Caco-2 (cell line): ENCODE measurements at places on chromosomes 7 and 10. TPM values are rescaled to one million over a fixed set of nuclear protein-coding genes. Genes with fewer than 3 reads are reported as not detected.

Gene TFEC
- 38.3 and 45.1 TPM in 2 replicates for total RNA-seq

Gene PNLIPRP3
- total RNA-seq: not detected in 2 replicates

Gene EBLN1
- total RNA-seq: not detected in 2 replicates

GRCh38 chr10:96764425-96765060 is 44.2 kb upstream of the PIK3AP1 start:
- DNase-seq: no peak

DNA sequence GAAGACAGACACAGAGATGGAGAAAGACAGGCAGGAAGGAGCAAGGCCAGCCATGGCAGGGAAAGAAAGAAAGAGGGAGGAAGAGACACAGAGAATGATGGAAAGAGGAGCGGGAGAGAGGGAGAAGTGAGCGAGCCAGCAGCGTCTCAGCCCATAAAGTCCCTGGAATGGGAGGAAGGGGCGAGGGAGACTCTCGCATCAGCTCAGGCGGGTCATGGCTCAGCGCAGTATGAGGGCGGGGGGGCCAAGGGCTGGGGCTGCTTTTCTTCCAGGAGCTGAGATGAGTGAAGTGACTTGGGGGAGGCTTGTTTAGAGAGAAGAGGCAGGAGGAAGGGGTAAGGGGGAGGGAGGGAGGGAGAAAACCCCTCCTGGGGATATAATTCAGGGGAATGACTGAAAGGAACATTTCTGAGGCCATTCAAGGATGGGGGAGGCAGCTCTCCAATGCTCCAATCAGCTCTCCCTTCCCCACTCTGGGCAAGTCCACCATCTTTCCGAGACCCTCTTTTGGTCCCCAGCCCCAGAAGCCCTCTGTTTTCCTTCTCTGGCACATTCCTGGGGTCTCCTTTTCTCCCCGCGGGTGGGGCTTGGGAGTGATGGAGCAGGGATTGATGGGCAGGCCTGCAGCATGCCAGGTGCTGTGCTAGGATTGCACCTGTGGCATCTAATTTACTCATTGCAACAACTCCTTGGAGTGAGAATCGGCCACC is 87.9 kb downstream of the HIF1AN start:
- DNase-seq: no peak

GRCh38 chr7:1666823-1667565 is 3.1 kb upstream of the ELFN1 start:
- no peak for DNase-seq

DNA sequence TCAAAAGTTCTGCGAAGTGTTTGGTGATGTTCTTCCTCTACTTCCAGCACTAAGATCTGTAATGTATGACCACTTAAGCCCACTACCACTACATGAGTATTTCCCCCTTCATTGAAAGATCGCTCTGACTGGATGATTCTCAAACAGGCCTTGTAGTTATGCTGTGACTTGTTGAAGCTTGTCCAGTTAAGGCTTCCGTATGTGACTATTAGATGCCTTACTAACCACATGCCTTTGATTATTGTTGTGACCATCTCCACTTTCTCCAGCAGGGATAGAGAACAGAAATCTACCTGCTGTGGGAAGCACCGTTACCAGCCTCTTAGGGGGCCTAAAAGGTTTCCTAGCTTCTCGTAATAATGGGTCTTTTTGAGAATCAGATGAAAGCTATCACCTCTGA is 81.1 kb downstream of the NOC3L start:
- DNase-seq: no peak

- no peak for DNase-seq
Observed at GRCh38 chr7:28811701-28812430, 146.3 kb downstream of the TRIL start.

GRCh38 chr7:90961037-90961725 is 303.1 kb upstream of the FZD1 start:
- no peak for DNase-seq
